ENCODE measurements at places on chromosomes 12 and 14. TPM values are rescaled to one million over a fixed set of nuclear protein-coding genes. Genes with fewer than 3 reads are reported as not detected.

The CD27 gene
- 0.34 TPM for total RNA-seq

The ACVRL1 gene
- total RNA-seq: 0.64 TPM

The SLC7A7 gene
- total RNA-seq: 4.2 TPM

The COL2A1 gene
- total RNA-seq: 24.3 TPM

All from WTC11 (cell line).